NCI-H1436 (cell line): ENCODE measurements at places on chromosomes 7 and 10.

GRCh38 chr10:129552119-129552518, 85.1 kb downstream of the MGMT start:
- no peak for DNase-seq

- no peak for DNase-seq
These were observed 162.8 kb upstream of the KCND2 start for GRCh38 chr7:120110169-120110568.

GRCh38 chr7:157559596-157560257, 222.9 kb downstream of the DNAJB6 start:
- no peak for DNase-seq

- DNase-seq = no peak
These were observed 156.0 kb downstream of the PLCE1 start for GRCh38 chr10:94149702-94150101.

GRCh38 chr7:114722562-114722961, 199.3 kb upstream of the MDFIC start:
- DNase-seq = no peak

DNA sequence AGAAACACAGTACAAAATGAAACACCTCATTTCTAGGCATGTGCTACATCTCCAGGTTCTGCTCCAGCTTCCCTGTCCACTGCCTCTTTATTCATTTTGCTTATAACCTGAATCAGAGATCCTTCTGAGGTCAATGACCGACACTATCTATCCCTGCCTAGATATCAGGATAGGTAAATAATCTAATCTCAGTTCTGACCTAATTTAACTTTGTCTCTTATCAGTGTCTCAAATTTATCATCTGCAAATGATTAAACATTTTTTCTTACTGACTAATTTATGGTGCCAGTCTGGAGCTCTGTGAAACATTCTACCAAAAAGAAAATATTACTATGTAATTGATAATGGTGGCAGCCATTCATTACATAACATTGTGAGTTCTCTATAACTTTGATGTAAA, 61.1 kb downstream of the SGCE start:
- DNase-seq = no peak

- DNase-seq = no peak
These were observed 40.9 kb downstream of the NAMPT start for GRCh38 chr7:106243893-106244292.

DNA sequence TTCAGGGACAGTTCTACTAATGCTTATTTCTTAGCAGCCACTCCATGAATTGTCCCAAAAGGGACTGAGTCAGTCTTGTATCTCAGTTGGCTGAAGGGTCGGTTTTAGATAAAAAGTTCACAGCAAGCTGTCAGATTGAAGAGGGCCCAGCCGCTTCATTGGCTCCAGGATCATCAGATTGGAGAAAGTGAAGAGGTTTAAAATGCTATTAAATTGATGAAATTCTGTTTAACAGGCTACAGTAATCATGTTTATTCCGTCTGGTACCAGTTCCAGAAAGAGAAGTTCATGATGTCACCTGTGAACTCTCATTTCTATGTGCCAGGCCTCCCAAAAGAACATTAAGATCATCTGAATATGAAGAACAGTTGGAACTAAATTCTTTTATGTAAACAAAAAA, 294.4 kb upstream of the BMPER start:
- DNase-seq = no peak

DNA sequence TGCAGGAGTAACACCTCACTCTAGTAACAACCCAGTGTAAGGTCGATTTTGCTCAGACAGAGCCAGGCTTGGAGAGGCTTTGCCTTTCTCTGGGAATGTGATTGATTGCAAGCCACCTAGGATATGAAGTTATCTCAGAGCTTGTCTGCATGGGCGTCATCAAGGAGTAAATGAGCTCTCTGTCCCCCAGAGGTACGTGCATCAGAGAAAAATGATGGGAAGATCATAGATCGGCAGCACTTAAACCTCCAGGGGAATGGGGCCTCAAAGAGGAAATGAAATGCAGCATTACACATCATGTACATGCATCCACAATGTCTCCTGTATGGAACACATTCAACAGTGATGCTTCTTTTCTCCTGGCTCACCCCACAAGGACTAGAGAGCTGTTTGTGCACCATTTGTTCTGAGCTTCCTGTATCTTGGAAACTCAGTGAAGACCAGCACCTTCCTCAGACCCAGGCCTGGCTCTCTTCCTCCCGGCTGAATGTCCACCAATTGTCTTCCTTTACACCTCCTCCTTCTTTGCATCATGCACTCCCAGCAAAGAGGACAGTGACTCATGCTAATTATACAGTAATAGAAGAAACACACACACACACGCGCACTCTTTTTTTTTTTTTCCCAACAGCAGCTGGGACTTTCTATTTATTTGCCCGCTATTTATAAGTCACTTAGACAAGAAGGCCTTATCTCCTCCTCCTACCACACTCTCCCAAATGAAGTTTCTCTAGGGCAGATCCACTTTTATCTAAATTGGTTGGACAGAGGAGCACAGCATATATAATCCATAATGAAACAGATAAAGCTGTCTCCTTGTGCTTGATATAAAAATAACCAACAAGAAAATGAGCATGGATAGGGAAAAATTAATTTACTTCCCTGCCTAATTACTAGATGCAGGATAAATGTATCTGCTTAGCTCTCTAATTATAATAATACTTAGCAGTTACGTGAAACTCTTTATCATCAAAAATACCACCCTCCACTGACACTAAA, 990.7 kb downstream of the CCSER2 start:
- peak; percentile 29 for DNase-seq

DNA sequence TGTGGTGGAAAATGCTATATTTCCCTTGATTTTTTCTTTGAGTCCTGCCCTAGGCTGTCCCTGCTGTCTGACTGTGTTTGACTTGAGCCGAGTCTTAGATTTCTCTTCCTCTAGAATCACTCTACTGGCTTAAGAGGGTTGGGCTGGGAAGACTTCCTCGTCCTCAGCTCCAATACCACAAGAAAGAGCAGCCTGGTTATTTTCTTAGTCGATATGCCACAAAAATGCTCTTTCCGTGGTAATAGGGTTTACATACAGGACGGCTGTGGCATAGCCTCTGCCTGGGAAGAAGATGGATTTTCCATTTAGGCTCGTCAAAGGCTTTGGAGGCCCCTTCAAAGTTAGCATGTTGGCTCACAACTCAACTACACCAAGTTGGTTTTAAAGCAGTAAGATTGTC, 212.0 kb upstream of the IGFBP3 start:
- DNase-seq = no peak

DNA sequence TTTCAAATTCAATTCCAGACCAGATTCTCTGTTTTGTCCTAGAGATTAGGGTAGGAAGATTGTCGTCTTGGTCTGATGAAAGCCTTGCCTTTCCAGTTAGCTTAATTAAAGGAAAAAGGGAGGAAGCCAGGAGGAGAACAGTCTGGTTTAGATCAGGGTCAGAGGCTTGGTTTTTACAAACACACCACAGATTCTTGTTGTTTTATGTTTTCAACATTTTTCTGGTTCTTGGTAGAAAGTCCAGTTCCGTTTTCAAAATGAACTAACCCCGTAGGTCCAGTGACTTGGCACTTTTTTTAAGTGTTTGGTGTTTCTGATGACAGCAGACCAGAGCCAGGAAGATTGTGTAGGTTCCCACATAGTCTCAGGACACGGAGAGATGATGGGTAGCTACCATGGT, 167.1 kb upstream of the INHBA start:
- no peak for DNase-seq

GRCh38 chr10:30011396-30011795, 48.0 kb downstream of the JCAD start:
- DNase-seq = no peak

DNA sequence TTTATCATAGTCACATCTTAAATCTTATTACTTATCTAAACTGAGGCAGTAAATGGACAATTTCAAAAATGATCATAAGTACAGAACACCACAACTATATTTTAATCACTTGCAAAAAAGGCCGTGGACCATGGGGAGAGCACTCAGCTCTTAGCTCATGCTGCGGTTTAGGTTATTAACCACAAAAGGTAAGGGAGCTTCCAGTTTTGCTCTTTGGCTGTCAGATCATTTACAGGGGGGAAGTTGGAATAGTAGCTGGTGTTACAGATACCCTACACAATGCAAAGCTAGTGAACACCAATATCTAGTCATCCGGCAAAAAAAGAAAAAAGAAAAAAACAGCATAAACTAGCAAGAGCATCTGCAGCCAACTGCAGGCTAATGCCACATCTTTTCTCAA, 147.0 kb downstream of the BBS9 start:
- DNase-seq = no peak
